Colonic mucosa (tissue), 4 donors: ENCODE measurements at places on chromosomes 5 and 9. TPM values are rescaled to one million over a fixed set of nuclear protein-coding genes. Genes with fewer than 3 reads are reported as not detected.
A peak's percentile ranks its signal among the peaks of the same experiment; 100 is the strongest.

OR1L4 gene
- total RNA-seq = not detected

DNA sequence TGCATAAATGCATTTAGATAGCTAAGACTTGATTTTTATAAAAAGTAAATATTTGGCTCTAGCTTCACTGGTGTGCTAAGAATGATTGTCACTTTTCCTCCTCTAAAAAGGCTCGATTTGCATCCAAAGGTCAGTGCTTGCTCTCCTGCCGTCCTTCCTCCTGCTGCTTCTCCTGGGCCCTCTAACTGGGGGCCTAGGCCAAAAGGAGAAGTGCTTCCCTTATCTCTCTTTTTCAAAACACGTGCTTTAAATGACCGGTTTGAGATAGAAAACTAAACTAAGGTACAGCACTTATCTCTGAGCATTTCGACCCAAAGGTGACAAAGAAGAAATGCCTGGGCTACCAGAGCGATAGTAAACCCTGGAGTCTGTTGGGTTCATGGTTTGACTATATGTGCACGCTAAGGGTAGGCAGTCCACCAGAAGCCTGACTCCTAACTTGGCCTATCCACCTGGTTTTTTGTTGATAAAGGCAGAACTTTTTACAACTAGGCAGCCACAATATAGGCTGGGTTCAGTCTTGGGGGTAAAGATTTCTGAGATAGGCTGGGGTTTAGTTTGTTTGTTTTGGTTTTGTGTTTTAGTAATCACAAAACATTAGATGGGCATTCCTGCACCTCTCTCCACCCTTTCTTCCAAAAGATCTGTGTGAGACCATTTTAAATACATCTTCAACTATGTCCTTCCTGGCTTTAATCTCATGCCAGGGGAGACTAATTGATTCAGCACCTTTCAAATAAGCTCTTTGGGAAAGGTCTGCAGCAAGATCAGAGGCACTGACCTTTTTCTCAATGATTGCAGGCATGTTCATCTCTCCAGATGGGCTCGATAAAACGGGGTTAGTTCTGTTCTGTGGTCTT, 3.8 kb downstream of the NR2F1-AS1 start:
- DNase-seq = no peak
- H3K36me3 ChIP-seq = no peaks in the 10 kb centered on the region
- H3K27ac ChIP-seq = no peak overlapping the region
- H3K27me3 ChIP-seq = peaks cover 69% of the 10 kb centered on the region
- H3K4me3 ChIP-seq = no peak overlapping the region

- DNase-seq = no peak
- no peaks in the 10 kb centered on the region for H3K4me1 ChIP-seq
- H3K36me3 ChIP-seq = no peaks in the 10 kb centered on the region
- no peak overlapping the region for H3K4me3 ChIP-seq
Observed at GRCh38 chr9:118003240-118003639, 299.0 kb downstream of the TLR4 start.

DNA sequence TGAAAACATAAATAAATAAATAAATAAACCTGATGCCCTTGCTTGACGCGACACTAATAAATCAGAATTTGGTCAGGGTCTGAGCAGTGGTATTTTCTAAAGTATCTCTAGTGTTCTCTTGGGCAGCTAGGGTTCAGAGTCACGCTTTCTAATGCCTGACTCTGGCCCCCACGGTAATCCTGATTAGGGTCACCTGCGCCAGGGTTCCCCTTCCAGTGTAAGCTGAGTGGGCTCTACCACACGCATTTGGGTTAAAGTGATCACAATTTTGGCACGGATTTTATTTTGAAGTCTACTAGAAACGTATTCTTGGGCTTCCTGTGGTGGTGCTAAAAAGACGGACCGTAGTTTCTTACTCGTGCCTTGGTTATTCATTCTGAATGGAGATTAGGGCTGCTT, 651 bp downstream of the TTC1 start:
- peak overlapping the region; percentile 72 for H3K4me3 ChIP-seq
- no peak for DNase-seq
- H3K36me3 ChIP-seq = no peaks in the 10 kb centered on the region
- peak overlapping the region; percentile 81 for H3K27ac ChIP-seq
- peaks cover 22% of the 10 kb centered on the region for H3K4me1 ChIP-seq

CCL27 gene
- not detected for total RNA-seq

SLF1 gene
- total RNA-seq = 3.8 TPM

IL7R gene
- 4.6 TPM for total RNA-seq

- H3K4me1 ChIP-seq = peaks cover 6% of the 10 kb centered on the region
- no peak overlapping the region for H3K4me3 ChIP-seq
- H3K36me3 ChIP-seq = no peaks in the 10 kb centered on the region
Observed at GRCh38 chr9:133741716-133742115, 3.6 kb upstream of the SARDH start.

LCN6 gene
- 1.2 TPM for total RNA-seq

FOXD4L3 gene
- total RNA-seq = not detected

SLC6A7 gene
- total RNA-seq = 5.0 TPM

CCL28 gene
- total RNA-seq = 116 TPM

DNA sequence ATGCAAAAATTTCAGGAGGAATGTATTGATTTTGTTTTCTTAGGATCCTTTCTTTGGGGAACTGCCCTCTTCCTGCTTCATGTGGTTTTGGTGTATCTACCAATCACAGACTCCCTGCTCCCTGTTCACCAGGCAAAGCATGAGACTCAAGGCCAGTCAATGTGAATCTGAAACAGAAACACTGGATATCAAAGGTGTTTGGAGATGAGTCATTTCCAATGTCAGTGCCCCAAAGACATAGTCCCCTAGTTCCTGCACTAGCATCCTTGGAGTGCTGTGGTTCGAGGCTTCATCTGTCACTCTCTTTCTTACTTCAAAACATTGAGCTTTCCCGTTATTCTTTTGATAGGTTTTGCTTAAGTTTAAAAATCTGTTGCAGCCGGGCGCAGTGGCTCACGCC, 8.1 kb downstream of the PPP3R2 start:
- no peaks in the 10 kb centered on the region for H3K4me1 ChIP-seq
- H3K4me3 ChIP-seq = no peak overlapping the region
- no peaks in the 10 kb centered on the region for H3K27me3 ChIP-seq
- no peaks in the 10 kb centered on the region for H3K36me3 ChIP-seq

RORB gene
- total RNA-seq = 0.13 TPM

TIMD4 gene
- total RNA-seq = 0.42 TPM

SLC35D2 gene
- total RNA-seq = 95.0 TPM

GRCh38 chr5:22314548-22314947, 538.6 kb downstream of the CDH12 start:
- DNase-seq = no peak
- no peaks in the 10 kb centered on the region for H3K27me3 ChIP-seq
- H3K4me1 ChIP-seq = no peaks in the 10 kb centered on the region
- H3K4me3 ChIP-seq = no peak overlapping the region
